ENCODE measurements at places on chromosomes 6 and 20.

DNA sequence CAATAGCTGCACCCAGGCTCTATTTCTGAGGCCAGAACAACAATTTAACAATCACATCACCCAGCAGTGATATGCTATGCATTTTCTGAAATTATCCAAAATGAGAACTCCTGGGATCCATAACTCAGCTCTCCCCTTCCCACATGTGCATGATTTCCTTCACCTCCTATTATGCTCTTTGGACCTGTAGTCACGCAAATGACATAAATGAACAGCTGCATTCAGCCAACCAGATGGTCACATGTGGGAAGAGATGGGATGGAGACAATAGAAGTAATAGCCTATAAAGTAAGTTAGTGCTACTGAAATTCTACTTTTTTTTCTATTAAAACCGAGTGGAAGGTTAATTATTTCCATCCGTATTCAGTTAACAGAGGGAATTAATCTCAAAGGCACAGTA is 662.1 kb upstream of the ID4 start:
- DNase-seq = no peak

GRCh38 chr6:95087394-95088097 is 489.8 kb upstream of the MANEA start:
- DNase-seq = no peak

- no peak for DNase-seq
Observed at GRCh38 chr6:8982668-8983067, 547.3 kb upstream of the SLC35B3 start.

DNA sequence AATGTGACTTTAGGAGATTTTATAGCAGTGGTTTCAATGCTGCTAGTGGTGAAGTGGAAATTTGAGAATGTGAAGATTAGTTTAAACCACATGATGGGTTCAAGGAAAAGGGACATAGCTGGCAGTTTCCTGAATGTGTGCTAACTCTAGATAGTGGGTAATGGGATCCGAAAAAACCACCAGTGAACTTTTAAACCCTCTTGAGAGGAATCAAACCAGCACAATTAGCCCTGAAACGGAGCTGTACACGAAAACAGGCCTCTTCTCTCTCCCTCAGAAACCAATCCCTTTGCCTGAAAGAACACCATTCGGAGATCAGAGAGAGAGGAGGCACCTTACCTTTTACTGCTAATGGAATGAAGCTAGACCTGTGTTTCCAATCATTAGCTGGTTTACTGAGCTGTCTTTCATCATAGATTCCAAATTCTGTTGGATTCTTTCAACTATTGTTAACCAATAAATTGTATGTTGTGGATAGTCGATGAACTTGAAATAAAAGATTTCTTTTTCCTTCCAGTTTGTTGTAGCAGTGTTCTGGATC is 103.9 kb downstream of the AIG1 start:
- no peak for DNase-seq

- no peak for DNase-seq
Observed at GRCh38 chr6:27059621-27060425, 187.7 kb upstream of the PRSS16 start.

DNA sequence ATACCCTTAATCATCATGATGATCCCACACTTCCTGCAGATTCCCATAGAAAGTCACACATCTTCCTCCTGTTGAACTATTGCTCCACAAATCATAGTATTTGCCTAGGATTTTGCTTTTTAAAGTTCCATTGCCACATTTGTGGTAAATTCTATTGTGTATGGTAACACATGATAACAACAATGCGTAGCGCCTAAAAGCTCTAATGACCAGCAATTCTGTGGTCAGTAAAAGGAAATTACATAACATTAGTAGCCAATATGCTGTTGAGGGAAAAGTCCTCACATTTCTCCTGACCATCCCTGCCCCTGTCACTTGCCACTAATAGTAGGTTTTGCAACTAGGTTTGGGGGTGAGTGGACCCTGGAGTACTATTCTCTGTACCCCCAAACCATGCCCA is 31.8 kb upstream of the PDE7B start:
- no peak for DNase-seq

DNA sequence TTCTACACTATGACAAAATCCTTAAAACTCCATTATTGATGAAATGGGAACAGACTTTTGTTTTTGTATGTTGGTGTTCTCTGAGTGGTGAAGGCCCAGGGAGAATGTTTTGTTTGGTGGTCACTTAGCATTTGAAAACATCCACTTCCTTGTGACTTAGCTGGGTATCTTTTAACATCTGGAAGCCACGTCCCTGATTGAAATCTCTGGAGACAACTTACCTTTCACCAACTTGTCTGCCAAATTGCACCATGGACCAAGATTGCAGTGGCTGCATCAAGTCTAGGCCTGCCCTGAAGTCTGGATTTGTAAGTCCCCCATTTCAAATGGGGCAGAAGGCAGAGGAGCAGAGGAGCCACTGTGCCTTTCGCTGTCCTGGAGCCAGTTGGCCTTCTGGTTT is 534 bp upstream of the EFCAB8 start:
- DNase-seq = peak; percentile 41

GRCh38 chr6:170147832-170148708 is 142.8 kb downstream of the DLL1 start:
- no peak for DNase-seq

Measured in fibroblast of gingiva (primary cell).